Suppressor macrophage treated with lipopolysaccharide for 1 hour (primary cell): ENCODE measurements at places on chromosomes 16 and 17.

DNA sequence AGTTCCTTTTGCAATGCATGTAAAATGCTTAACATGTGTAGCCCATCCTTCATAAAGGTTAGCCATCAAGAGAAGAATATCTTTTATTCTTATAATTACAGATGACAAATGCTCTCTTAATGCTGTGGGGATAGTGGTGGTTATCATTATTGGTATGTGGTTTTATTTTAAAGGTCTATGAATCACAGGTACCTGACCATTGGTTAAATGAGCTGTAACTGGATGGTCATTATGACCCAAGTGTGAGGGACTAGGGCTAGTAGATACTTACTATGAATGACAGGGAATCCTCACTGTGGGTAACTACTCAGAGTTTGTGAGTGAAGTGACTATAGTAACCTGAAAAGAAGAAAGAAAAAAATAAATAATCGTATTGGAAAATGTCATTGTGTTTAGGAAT, 78.8 kb downstream of the CDRT15 start:
- DNase-seq = no peak

- DNase-seq = no peak
These were observed 8.7 kb downstream of the CORO7 start for GRCh38 chr16:4407543-4408322.

- DNase-seq = no peak
These were observed 4.4 kb upstream of the WFIKKN2 start for GRCh38 chr17:50830994-50831393.

GRCh38 chr17:31842195-31843069, 16.6 kb downstream of the COPRS start:
- peak; percentile 82 for DNase-seq

- DNase-seq = peak; percentile 0
These were observed 210.4 kb upstream of the IRX5 start for GRCh38 chr16:54720259-54720658.

GRCh38 chr16:59545721-59546120, 811.6 kb upstream of the GOT2 start:
- no peak for DNase-seq

DNA sequence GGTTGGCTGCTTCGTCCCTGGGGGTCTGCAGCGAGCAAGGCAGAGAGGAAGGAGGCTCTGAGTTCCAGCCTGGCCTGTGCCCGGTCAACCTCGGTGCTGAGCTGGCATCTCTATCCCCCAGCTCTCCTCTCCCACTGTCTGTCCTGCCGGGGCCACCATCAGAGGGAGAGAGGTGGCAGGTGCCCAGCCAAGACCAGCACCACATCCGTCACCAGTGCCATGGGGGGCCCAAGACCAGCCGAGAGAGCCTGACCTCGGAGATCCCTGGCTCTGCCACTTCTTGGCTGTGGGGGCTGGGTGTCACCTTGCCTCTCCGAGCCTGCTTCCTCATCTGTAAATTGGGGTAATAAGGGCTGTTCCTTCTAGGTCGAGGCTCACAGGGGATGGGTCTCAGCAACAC, 560 bp upstream of the P2RX1 start:
- no peak for DNase-seq

DNA sequence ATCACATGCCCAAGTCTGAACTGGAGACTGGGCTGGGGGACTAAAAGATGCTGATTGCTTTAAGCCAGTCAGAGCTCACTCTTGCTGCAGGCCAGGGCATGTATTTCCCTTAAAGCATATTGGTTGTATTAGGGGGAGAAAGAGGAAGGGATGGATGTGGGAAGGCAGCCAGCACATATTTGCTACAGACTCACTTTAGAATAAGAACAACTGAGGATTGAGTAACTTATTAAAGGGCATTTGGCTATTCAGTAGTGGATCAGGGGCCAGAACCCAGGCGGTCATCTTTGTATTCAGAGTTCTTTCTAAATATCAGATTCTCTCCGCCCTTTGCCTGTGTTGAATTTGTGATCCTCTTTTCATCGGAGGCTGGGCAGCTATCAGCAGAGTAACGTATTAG, 231.7 kb downstream of the HAPSTR1 start:
- DNase-seq = no peak

GRCh38 chr16:80317599-80318037, 223.2 kb upstream of the DYNLRB2 start:
- DNase-seq = peak; percentile 1
